ENCODE measurements at places on chromosomes 13 and 19.

DNA sequence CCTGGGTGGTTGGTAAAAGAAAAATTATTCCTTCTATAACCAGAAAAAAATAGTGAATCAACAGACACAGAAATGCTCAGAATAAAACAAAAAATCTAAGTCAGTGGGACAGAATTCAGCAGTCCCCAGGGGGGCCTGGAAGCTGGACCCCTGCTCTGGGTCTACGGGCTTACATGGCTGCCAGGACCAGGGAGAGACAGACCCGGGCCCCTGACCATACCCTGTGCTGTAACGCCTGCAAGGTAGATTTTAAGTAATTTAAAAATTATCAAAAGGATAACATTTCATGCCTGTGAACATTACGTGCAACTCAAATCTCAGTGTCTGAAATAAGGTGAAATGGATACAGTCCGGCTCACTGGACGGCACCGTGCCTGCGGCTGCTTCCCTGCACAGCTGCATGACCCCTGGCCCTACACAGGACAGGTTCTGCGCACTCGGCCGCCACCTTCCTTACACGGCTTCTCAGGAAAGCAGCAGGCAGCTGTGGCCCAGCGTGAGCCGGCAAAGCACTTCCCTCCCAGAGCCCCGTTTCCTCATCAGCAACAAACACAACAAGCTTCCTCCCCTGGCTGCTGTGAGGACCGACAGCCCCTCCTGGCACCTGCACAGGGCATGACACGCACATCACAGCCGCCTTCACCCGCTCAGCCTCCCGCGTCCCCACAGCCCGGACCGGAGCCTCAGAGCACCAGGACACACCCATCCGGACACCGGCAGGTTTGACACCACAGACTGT lies 22.2 kb downstream of the RASA3 start:
- DNase-seq: peak; percentile 81

DNA sequence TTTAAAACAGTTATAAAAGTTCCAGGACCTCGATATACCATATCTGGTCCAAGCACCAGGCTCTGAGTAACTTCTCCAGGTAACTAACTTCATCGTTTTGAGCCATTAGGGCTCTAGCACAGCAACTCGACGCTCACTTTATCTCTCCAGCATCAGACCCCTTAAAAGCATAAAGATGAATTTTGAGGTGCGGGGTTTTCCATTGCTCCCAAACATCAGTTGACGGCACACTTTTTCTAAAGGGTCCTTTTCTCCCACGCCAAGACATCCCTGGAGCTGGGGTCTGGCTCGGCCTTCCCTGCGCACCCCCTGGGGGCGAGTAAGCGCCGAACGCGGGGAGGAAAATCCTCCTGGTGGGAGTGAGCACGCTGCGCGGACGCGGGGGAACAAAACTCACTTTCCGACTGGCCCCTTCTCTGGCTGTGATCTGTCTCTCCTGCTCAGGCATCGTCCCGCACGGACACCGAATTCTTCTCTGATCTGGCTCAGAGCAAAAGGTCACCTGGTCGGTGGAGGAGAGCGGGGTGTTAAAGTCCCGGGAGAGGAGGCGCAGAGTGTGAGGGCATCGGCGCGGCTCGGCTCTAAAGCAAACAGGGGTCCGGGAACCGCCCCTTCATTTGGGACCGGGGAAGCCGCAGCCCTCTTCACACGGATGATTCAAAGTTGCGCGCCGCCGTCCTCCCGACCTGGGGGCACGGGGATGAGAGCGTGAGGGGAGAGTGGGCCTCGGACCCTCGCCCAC lies at the start of gene ATP7B:
ATP7B (minus strand) TSS at position 561 of the 742 bp plus-strand sequence; CDS start at position 448, 113 bp downstream.
- peak; percentile 8 for DNase-seq

DNA sequence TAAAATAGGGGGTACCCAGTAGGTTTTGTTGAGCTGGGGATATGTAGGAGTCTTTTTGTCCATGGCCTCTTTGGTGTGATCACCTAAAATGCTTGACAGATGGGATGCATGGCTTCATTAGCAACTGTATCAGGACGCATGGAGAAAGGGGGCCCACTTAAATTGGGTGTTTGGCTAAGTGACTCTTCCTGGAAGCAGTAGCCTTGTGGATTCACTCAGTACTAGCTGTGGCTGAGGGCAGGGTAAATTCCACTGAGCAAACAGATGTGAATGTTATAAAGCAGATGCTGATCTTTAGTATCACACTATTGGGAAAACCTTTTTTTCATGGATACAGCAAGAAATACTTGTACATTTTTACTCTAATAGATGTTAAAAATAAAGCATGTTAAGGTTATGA lies 140.0 kb downstream of the FGF14 start:
- DNase-seq: no peak

- DNase-seq: no peak
Observed at GRCh38 chr13:111664696-111665095, 344.3 kb downstream of the TEX29 start.

Measured in CD4-positive, alpha-beta T cell treated with Interleukin-1 beta for 1 hour (primary cell).